Stimulated activated effector memory CD8-positive, alpha-beta T cell treated with anti-CD3 and anti-CD28 coated beads, Interleukin-12 subunit alpha, Interleukin-12 subunit beta, amount 100 ng/mL, for 72 hours (primary cell): ENCODE measurements at places on chromosomes 16 and 17.
A peak's percentile ranks its signal among the peaks of the same experiment; 100 is the strongest.

- DNase-seq, result no peak
Measured at GRCh38 chr16:66844342-66845079, at the start of gene CA7. Gene CA7, plus strand, starts transcription at chr16:66844414. Its CDS starts 74 bp downstream, at chr16:66844488.

- DNase-seq, result no peak
Measured at GRCh38 chr16:84687715-84688114, 12.1 kb upstream of the USP10 start.

- DNase-seq, result no peak
Measured at GRCh38 chr16:66357523-66357928, 9.0 kb upstream of the CDH5 start.

GRCh38 chr16:13300066-13300840 lies 398.9 kb downstream of the SHISA9 start:
- DNase-seq, result no peak

DNA sequence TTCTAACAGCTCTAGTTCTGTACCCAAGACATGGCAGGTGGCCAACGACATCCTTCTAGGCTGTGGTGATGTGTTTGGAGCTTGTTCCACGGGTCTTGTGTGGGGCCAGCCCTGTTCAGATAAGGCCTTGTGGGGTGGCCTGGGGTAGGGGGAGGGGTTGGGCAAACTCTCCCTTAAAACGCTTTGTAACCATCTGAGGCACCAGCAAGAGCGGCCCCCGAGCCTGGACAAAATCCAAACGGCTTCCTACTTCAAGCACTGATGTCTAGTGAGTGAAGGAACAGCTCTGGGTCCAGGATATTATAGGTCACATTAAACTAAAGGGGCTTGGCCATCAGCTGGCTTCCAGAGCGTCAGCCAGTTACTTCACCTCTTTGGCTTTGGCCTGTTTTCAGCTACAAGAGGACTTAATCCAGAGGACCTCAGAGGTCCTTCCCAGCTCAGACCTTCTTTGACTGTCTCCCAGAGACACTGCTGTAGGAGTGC lies 11.9 kb downstream of the SERPINF1 start:
- no peak for DNase-seq

DNA sequence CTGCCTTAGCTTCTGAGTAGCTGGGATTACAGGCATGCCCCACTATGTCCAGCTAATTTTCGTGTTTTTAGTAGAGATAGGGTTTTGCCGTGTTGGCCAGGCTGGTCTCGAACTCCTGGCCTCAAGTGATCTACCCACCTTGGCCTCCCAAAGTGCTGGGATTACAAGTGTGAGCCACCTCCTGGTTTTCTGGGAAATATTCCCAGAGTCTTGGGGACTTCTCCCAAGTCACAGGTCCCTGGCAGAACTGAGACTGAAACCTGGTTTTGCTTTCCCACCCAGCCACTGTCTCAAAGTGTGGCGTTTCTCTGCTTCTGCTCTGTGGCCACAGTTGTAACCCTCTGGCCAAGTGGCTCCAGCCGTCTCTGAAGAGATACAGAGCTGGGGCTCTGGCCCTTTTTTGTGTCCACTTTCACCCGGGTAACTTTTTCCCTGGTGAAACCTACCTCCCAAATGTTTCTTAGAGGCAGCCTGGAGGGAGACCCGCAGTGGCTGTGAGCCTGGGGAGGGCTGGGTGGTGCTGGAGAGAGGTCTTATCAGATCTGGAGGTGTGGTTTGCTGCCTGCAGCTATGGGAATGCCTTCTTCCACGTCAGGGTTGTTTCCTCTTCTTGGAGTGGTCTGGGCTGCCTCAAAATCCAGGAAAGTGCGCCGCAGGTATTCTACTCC lies 5.1 kb downstream of the KSR1 start:
- no peak for DNase-seq

GRCh38 chr16:82236415-82236814 lies 66.4 kb upstream of the MPHOSPH6 start:
- no peak for DNase-seq

DNA sequence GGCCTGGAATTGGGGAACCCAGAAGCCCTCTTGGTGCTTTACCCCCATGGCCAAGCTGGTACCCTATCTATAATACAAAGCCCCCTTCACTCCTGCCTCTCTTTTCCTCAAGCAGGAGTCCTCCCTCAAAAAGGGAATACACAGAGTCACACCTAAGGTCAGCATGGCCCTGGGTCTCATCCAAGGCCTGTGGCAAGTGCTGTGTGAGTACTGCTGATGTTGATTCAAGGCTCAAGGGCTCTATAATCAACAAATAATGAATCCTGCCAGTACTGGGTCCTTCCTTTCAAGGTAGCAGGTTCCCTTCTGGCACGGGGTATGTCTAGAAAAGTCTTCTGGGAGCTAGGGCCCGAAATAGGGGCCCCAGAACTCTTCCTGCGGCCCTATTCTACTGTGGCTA lies 187.3 kb downstream of the CYB561 start:
- no peak for DNase-seq

GRCh38 chr17:36885153-36885735 lies 52.0 kb upstream of the LHX1 start:
- no peak for DNase-seq

DNA sequence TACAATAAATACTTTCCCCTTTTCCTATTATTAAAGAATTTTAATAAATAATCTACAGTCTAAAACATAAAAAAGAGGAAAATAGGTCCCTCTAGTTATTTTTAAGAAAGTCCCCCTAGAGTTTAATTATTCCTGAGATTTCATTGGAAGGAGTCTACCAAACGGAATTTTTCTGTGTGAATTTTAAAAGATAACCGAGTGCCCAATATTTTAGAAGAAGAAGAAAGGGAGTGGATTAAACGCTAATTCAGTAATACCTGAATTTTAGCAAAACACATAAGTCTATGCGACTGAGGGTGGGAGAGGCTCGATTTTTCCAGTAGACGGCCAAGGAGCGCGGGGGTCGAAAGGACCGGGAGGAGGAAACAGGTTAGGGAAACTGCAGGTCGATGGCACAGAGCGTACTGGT lies 2.2 kb downstream of the HOXB2 start:
- no peak for DNase-seq

- no peak for DNase-seq
Measured at GRCh38 chr16:10750793-10751192, 7.2 kb downstream of the NUBP1 start.

GRCh38 chr16:87533061-87533460 lies 40.2 kb upstream of the ZCCHC14 start:
- no peak for DNase-seq

- DNase-seq, result no peak
Measured at GRCh38 chr16:29734786-29735185, 11.0 kb downstream of the C16orf54 start.

DNA sequence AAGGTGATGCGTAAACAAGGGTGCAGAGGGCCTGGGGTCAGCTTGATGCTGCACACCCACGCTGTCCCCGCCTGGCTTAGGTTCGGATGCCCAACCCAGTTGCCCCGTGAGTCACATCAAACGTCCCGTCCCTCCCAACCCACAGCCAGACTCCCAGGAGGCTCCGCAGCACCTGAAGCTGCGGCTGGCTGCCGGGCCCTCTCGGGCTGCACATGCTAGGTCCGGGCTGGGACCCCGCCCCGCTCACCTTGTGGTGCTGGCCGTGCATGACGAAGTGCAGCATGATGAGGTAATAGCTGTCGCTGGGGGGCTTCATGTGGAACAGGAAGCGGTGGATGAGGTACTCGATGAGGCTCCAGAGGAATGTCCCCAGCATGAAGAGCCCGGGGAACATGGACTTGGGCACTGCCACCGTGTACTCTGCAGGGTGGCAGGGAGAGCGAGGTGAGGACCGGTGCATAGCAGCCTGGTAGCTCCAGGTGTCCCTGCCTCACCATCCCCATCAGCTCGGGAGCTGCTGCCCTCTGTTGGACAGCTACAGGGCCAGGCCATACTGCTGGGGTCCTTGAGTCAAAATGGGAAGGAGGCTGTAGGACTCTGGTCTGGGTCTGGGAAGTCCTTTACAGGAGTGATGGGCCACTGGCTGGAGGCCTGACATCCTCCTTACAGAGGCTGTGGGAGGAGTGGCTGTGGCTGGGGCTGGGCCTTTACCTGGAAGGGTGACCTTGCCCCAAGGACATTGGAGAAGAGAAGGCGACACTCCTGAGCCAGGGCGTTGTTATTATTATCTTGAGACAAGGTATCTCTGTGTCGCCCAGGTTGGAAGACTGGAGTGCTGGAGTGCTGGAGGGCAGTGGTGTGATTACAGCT lies 18.3 kb upstream of the MLKL start:
- no peak for DNase-seq

- no peak for DNase-seq
Measured at GRCh38 chr17:80789356-80789902, 202.2 kb upstream of the CHMP6 start.

DNA sequence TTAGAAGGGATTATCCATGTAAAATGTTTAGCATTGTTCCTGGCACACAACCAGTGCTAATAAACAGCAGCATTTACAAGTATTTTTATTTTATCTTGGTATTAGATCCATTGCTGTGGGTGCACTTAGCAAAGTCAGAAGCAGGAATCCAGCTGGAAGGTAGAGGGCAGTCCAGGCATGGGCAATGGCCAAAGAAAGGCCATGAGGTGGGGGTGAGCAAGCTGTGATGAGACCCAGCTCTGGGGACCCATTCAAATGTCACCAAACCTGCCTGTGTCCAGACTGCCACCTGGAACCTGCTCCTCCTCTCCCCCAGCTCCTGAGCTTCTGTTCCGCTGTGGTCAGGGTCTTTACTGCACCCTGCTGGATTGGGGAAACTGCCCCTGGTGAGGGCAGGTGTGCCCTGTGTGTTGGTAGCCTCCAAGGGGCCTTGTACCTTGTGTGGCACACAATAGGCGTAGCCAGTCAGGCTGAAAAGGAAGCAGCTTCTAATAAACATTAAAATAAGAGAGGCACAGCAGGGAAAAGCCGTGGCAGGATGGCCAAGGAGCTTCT lies 118.0 kb upstream of the CRHR1 start:
- DNase-seq, result no peak

GRCh38 chr16:817001-817906 lies 16.7 kb upstream of the GNG13 start:
- DNase-seq, result no peak

GRCh38 chr17:47085736-47086135 lies 103.4 kb downstream of the CDC27 start:
- no peak for DNase-seq

DNA sequence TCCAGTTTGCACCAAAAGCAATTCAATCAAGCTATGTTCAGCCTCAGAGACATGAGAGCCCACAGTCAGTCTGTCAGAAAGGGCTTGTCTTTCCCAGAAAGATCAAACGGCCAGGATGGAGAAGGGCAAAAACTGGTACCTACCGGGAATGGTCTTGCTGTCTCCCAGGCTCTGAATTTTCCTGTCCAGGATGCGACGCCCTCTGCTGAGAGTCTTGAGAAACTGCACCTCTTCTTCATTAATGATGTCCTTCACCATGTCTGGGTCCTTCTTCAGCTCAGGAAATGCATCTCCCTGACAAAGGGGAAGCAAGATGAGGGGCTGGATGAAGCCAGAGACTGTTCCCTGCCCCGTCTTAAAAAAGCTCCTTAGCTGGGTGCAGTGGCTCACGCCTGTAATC lies 15.8 kb upstream of the EXOSC6 start:
- DNase-seq, result no peak

- peak; percentile 80 for DNase-seq
Measured at GRCh38 chr16:16025214-16025968, 76.0 kb downstream of the ABCC1 start.
